ENCODE measurements at places on chromosomes 16 and 17.

- no peak for DNase-seq
Observed at GRCh38 chr17:77441940-77442339, 301.2 kb downstream of the SEC14L1 start.

DNA sequence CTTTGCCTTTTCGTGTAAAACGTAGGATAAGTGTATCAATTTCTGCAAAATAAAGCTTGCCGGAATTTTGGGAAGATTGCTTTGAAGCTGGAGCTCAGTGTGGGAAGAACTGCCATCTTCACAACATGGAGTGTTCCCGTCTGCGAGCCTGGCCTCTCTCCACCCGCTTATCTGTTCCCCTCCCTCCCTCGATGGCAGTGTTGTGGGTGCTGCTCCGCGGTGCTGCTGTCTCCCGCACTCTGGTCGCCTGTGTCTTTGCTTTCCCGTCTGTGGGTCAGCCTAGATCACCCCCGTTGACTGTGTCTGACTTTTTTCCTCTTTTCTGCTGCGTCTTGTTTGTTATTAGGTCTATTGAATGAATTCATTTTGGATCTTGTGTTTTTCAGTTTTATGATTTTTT, 17.0 kb downstream of the ACSF3 start:
- no peak for DNase-seq

GRCh38 chr17:26962255-26963162, 331.4 kb upstream of the WSB1 start:
- no peak for DNase-seq

GRCh38 chr17:33889040-33889439, 366.0 kb upstream of the CCL2 start:
- DNase-seq: no peak

DNA sequence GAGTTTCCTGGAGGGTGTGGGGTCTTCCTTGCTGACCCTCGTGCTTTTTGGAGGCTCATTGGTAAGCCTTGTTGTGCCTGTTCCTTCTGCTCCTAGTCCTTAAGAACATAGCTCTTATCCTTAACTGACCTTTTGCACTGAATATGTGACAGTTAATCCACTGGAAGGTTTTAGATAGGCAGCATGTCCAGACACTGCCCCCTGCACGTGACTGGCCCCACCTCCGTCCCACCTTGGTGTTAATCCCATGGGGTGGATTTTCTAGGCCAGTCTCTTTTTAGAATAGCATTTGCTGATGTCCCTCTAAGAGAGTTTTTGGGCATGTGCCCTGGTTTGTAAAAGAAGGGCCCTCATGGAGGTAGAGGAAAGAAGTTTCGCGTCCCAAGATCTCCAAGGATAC, 58.3 kb downstream of the RBFOX1 start:
- DNase-seq: no peak

DNA sequence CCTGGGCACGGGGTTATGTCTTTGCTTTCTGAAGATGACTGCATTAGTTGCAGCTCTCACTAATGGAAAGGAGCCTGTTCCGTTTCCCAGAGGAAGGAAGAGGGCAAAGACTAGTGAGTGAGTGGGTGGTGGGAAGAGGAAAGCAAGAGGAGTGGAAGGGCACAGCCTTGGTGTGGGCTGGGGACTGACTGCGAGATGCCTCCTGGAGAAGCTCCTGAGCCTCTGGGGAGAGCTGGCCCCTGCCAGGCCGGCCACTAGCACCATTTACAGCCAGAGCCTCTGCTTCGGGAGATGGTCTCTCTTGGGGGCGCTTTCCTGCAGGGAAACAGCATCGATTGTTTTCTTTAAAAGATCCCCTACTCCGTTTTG, 825 bp upstream of the RHBDL3 start:
- DNase-seq: no peak

All from vagina (tissue), 2 donors.